B cell (primary cell): ENCODE measurements at places on chromosomes 4 and X. TPM values are rescaled to one million over a fixed set of nuclear protein-coding genes. Genes with fewer than 3 reads are reported as not detected.

DNA sequence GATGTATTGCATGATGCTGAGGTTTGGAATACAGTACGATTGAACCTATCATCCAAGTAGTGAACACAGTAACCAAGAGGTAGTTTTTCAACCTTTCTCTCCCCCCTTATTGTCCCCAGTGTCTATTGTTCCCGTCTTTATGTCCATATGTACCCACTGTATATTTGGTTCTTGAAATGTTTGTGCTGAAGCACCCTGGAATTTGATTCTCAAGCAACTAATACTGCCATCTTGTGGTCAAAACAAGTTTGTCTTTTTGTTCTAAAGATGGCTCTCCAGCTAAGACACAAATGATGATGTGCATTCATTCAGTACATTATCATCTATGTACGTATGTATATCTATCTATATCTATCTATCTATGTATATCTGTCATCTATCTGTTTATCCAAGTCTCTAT, 33.5 kb upstream of the DCX start:
- no peaks in the 10 kb centered on the region for H3K4me1 ChIP-seq
- H3K36me3 ChIP-seq = no peaks in the 10 kb centered on the region

DNA sequence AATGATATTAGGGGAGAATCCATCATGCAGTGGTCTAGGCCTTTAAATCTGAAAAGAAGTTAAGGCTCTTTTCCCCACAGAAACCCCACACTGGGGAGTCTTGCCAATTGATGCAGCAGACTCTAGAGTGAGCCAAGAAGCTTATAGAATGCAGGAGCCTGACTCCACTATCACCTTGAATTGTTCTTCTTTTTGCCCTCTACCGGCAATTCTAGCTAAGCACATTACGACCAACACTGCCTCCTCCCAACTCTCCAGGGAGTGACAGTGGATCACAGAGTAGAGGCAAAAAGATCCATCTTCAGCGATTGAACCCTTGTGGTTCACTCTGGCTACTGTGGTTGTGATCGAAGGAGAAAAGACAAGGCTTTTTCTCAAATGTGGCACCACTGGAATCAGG, 331.5 kb downstream of the NKX6-1 start:
- H3K27ac ChIP-seq = no peak overlapping the region
- H3K36me3 ChIP-seq = no peaks in the 10 kb centered on the region
- no peak overlapping the region for H3K4me3 ChIP-seq
- H3K27me3 ChIP-seq = no peaks in the 10 kb centered on the region

DNA sequence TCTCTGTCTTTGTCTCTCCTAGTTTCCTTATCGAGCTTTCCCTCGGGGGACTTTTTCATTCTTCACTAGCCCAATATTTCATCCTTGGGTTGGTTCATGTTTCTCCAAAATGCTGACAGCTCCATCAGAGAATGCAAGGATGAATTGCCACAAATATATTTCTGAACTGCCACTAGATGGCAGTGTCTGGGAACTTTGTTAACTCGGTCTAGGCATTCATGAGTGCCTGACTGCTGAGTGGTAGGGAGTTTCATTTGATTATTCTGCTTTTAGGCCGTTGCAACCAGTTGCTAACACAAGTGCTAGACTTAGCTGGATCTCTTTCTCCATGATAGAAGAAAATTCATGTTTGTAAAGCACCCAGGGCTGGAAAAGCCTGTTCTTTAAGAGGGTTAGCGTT, 73.5 kb upstream of the RAP2C start:
- DNase-seq = peak; percentile 60
- no peaks in the 10 kb centered on the region for H3K36me3 ChIP-seq
- no peak overlapping the region for H3K4me3 ChIP-seq
- no peaks in the 10 kb centered on the region for H3K4me1 ChIP-seq
- H3K27ac ChIP-seq = no peak overlapping the region

- DNase-seq = no peak
- peaks cover 66% of the 10 kb centered on the region for H3K36me3 ChIP-seq
- peaks cover 23% of the 10 kb centered on the region for H3K4me1 ChIP-seq
- peak overlapping the region; percentile 48 for H3K27ac ChIP-seq
- no peak overlapping the region for H3K4me3 ChIP-seq
Observed at GRCh38 chr4:153509724-153510123, 43.6 kb downstream of the TMEM131L start.

APLN gene
- not detected in 2 replicates for polyA plus RNA-seq

ANKRD50 gene
- polyA plus RNA-seq = 0.18 and 0.29 TPM in 2 replicates
